Keratinocyte (primary cell): ENCODE measurements at places on chromosomes 4 and X. TPM values are rescaled to one million over a fixed set of nuclear protein-coding genes. Genes with fewer than 3 reads are reported as not detected.

DNA sequence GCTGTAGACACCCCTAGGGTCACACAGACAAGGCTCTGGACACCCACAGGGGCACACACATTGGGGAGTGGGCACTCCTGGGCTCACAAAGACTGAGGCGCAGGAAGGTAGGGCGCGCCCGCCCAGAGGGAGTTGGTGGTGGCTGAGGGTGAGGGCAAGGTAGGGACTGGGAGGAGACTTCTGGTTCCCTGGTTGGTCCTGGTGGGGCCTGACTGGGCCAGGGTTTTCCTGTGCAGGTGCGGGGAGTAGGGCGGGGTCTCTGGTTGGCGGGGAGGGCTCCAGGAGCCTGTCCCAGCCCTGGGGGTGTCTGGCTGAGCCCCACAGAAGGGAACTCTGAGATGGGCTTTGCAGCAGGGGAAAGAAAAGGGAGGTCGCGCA is 6.7 kb upstream of the WAS start:
- DNase-seq, result no peak

- no peak for DNase-seq
Measured at GRCh38 chrX:118115953-118116712, 477 bp downstream of the KLHL13 start.

- DNase-seq, result no peak
Measured at GRCh38 chrX:72352786-72353185, 47.1 kb upstream of the CITED1 start.

- no peak for DNase-seq
Measured at GRCh38 chrX:32137525-32137924, 1065.7 kb upstream of the FTHL17 start.

- no peak for DNase-seq
Measured at GRCh38 chrX:499870-500364, 113.2 kb upstream of the PPP2R3B start.

- DNase-seq, result no peak
Measured at GRCh38 chrX:148613636-148614035, 113.2 kb downstream of the AFF2 start.

GRCh38 chrX:136467303-136467702 is 20.4 kb upstream of the BRS3 start:
- no peak for DNase-seq

The CTAG1B gene
- polyA plus RNA-seq, result not detected in 3 replicates

The NHSL2 gene
- 0.03 to 0.04 TPM (median 0.04 TPM) in 3 replicates for polyA plus RNA-seq

The RTL3 gene
- not detected in 3 replicates for polyA plus RNA-seq
